ENCODE measurements at places on chromosomes 1 and 21.

DNA sequence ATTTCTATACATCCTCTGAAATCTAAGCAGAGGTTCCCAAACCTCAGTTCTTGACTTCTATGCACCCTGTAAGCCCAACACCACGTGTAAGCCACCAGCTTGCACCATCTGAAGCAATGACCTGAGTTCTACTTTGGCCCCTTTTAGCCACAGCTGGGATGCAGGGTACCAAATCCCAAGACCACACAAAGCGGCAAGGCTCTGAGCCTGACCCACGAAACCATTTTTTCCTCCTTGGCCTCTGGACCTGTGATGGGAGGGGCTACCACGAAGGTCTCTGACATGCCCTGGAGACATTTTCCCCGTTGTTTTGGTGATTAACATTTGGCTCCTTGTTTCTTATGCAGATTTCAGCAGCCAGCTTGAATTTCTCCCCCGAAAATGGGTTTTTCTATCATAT is 38.8 kb downstream of the STXBP3 start:
- DNase-seq = no peak

GRCh38 chr1:16077406-16078245 is 4.2 kb upstream of the FAM131C start:
- DNase-seq = peak; percentile 36

- DNase-seq = no peak
Measured at GRCh38 chr1:180253585-180254495, 23.8 kb downstream of the LHX4 start.

- no peak for DNase-seq
Measured at GRCh38 chr1:161930064-161930463, 93.6 kb downstream of the OLFML2B start.

- DNase-seq = no peak
Measured at GRCh38 chr1:12697397-12697796, 18.5 kb upstream of the AADACL3 start.

DNA sequence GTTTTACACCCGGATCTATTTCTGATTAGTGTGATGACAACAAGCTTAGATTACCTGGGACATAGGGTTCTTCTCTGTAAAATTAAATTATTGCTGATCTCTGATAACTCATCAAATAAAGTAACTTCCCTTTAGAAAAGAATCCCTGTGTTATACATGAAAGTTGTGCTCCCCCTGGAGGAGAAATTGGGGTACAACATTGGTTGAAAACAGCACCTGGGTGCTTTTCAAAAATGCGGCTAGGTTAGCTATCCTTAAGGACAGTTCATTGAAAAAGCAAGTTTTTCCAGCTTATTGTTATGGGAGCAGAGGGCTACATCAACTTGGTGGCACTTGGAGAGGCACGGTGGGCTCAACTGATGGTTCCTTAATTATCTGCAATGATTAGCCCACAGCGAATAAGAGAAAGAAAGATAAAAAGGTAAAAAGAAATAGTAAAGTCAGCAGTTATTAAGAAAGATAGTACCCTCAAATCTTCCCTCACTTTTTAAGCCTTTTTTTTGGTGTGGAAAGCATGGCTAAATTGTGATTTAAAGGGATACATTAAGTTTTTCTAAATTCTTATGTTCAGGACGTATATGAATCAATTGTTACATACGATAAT is 97.8 kb downstream of the FMN2 start:
- DNase-seq = peak; percentile 79

DNA sequence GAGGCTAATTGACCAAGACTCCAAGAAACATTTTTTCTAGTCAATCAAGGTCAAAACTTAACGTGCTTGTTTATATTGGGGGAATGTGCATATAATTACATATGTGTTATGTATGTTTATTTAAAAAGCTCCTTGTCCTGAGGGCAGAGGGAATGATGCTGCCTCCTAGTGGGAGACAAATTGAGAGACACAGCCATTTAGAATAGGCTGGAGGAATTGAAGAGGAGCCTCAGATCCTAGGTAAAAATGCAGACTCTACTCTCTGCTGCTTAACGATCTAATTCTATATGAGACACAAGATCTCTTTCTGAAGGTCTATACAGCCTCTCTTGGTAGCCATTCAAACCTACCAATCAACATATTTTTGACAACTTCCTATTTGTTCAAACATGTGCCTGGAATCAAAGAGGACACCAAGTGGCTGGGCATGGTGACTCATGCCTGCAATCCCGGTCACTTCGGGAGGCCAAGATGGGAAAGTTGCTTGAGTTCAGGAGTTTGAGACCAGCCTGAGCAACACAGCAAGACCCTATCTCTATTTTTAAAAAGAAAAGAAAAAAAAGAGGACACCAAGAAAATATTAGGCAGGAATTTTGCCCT is 136.6 kb upstream of the ZNF648 start:
- DNase-seq = no peak

DNA sequence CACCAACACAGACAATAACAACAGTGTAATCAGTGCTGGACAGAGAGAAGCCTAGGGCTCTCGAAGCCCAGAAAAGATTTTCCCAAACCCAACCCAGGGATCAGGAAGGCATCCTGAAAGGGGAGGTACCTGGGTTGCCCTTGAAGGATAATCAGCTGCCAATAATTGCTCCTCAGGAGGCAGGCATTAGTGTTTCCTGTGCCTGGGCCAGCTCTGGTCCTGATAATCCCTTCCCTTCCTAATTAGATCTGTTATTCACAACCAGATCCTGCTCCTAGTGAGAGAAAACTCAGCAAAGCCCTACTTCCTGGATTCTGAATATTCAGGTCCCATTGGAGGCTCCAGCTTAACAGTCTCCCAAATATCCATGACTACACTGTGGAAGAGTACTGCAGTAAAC is 117.4 kb downstream of the DMRTA2 start:
- no peak for DNase-seq

- DNase-seq = no peak
Measured at GRCh38 chr1:213936571-213936970, 51.2 kb upstream of the PROX1 start.

DNA sequence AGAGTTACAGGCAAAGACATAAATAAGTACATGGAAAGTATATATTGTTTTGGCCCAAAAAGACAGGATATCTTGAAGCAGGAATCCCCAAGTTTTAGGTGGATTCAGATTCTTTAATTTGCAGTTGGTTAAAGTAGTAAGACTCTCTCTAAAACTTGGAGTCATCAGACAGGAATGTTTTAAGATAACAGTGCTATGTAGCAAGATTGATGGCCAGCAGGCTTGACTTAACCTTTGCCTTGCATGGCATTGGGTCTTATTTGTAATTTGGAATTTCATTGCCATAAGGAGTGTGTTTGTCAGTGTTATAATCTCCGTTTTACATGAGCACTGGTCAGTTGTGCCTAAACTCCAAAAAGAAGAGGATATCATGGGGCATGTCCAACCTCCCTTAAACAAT is 727.6 kb upstream of the CHRM3 start:
- DNase-seq = no peak

- DNase-seq = no peak
Measured at GRCh38 chr1:15727866-15728534, 8.1 kb upstream of the SLC25A34 start.

GRCh38 chr1:193525917-193526710 is 339.7 kb upstream of the B3GALT2 start:
- DNase-seq = no peak

DNA sequence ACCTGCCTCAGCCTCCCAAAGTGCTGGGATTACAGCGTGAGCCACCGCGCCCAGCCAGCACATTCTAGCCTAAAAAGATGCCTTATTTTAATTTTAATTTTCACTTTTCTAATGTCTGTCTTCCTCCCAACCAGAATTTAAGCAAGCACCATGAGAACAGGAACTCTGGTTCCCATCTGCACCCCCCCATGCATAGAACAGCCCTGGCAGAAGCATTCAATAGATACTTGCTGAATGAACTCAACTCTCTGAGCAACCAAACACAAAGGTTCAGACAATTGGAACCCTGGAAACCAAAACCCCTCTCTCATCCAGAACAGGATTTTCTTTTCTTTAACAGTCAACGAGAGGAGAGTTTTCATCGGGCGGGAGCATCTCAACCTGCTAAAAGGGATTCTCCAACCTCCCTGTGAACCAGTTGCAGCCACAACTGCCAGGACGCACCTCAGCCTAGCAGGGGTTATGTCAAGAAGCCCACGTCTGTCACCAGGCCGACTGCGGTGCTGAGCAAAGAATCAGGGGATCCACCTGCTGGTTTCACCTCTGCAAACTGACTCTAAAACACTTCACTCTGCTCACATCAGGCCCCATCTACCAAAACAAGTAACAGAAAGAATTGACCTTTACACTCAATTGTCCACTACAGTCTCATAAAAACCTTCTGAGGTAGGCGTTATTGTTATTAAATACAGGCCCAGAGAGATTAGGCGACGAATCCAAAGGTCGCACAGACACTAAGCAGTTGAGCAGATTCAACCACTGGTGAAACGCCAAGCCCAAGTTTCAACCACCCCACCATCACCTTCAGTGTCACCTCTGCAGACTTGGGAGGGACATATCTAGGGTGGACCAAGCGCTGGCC is 1.7 kb downstream of the KIAA2013 start:
- no peak for DNase-seq

DNA sequence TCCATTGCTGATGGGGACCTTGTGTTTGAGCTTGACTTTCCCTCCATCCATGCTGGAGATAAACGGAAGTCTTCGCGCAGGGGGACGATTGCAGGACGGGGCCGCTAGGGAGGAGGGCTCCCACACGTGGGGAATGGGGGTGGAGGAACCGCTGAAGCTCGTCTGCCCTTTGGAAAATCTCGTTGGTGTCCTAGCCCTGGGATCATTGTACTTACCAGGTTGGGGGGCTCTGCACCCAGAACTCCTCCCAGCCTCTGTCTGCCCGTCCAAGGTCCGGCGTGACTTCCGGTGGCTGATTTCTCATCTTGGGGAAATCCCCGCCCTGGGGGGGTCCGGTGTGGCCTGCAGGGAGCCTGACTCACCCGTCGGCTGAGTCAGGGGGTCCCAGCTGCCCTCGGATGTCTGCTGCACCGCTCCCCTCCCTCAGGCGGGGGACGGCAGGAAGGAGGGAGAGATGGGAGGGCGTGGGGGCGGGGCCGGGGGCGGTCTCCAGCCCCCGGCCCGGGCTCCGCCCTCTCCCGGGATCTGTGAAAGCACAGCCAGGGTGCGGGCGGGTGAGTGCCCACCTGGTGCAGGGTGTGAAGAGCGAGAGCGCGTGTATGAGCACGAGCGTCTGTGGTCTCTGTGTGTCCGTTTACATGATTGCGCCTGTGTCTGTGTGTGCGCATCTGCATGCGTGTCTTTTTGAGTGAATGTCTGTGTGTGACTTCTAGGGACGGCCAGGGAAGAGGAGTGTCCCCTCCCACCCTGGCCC is 35.8 kb downstream of the PIK3CD start:
- peak; percentile 35 for DNase-seq

DNA sequence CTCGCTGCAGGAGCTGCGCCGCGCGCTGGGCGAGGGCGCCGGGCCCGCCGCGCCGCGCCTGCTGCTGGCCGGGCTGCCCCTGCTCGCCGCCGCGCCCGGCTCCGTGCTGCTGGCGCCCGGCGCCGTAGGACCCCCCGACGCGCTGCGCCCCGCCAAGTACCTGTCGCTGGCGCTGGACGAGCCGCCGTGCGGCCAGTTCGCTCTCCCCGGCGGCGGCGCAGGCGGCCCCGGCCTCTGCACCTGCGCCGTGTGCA is 730 bp downstream of the OLIG1 start:
- DNase-seq = no peak

DNA sequence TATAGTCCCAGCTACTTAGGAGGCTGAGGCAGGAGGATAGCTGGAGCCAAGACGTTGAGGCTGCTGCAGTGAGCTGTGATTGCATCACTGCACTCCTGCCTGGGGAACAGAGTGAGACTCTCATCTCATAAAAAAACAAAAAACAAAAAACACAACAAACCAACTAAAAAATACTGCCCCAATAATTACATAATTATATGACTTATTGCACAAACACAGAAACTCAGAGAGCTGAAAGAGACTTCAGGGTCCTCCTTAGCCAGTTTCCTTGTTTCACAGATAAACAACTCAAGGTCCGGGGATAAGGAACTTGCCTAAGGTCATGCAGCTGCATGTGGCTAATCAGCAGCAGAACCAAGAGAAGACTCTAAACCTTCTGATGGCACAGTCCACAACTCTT is 11.9 kb downstream of the EXTL2 start:
- no peak for DNase-seq

DNA sequence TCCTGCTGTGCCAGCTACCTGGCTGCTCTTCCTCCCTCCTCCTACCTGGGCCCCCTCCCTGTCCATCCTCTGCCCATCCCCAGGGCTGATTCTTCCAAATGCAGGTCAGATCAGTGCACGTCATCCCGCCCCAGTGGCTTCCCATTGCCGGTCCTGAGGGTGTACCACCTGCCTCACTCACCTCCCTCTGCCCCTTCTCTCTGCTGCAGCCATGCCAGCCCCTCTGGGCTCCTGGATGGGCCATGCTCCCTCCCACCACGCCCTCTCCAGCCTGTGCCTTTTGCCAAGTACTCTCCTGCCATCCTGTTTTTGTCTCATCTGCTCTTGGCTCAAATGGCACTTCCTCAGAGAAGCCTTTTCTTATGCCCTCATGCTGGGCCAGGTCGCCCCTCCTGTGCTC is 95.8 kb downstream of the ARHGEF10L start:
- DNase-seq = no peak

DNA sequence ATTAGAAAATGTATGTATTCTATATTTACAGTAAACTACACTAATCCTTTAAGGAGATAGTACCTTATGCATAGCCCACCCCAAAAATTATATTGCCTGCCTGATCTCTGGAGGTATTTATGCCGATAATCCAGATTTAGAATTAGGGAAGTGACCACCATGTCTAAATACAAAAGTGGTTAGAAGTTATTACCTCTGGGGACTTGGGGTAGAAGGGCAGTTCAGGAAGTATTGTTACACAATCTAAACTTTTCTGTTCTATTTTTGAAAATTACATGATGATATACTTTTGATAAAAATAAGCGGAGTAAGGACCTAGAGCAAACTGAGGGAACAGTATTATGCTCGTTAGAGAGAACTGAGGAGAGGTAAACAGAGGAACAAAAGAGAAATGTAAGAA is 90.5 kb upstream of the ZP4 start:
- DNase-seq = no peak

- DNase-seq = peak; percentile 70
Measured at GRCh38 chr1:197961933-197962332, 44.8 kb downstream of the LHX9 start.

DNA sequence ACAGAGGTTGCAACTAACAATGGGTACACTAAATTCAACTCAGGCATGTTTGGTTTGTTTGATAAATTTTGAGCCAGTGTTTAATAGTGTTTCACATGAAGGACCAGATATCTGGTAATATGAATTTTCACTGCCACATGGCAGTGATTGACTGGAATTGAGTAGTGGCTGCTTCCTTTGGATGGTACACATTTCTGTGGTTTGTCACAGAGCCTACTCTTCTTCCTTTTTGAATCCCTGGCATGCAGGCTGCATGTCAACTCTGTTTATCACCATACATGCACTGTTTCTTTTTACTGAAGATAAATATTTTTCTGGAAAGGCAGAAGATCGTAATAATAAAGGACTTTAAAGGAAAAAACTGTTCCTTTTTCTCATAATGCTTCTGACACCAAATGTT is 35.5 kb downstream of the SDCCAG8 start:
- DNase-seq = no peak

GRCh38 chr1:61591351-61591750 is 133.6 kb downstream of the TM2D1 start:
- peak; percentile 82 for DNase-seq

Data from brain (organoid and tissue), 16 donors.